ENCODE measurements at places on chromosomes 5 and 9.

DNA sequence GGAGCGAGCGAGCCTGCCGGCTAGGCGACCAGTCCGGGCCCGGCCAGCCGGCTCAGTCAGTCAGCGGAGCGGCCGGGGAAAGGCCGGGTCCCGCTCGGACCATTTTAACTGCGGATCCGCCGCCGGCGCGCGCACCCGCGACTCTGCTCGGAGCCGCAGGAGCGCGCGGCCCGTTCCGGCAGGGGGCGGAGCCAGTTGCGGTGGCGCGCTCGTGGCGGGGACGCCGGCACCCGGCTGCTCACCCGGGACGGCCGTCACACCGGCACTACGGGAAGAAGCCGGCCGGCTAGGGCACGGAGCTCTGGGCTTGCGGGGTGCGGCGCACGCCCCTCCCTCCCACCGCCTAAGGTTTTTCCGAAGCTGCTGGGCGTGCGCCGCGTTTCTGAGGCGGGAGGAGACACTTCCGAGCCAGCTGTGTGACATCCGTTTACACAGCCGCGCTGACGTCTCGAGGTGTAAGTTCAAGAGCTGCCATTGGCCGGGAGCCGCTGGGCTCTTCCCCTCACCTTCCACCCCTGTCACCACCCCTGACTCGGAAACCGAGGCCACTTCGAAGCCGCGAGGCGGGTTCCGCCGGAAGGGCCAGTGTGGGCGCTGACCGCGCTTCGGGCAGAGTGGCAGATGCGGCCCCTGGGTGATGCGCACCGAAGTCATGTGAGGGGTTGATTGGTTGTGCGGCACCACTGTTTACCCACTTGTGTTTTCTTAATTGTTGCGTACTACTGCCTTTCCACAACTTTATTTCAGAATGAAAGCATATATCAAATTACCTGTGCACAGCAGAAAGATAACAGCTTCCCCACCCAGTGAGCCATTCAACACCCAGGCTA, at the start of gene FBXL17:
Gene FBXL17 (minus strand): TSS at position 145 of the 830 bp plus-strand sequence.
- DNase-seq, result peak; percentile 86

GRCh38 chr9:7180247-7180646, 422.5 kb downstream of the KDM4C start:
- no peak for DNase-seq

- DNase-seq, result no peak
These were observed 38.0 kb downstream of the ABITRAM start for GRCh38 chr9:108972186-108972585.

GRCh38 chr9:119304555-119304954, 64.7 kb downstream of the BRINP1 start:
- DNase-seq, result no peak

GRCh38 chr5:39464088-39464487, 39.3 kb upstream of the DAB2 start:
- peak; percentile 57 for DNase-seq

DNA sequence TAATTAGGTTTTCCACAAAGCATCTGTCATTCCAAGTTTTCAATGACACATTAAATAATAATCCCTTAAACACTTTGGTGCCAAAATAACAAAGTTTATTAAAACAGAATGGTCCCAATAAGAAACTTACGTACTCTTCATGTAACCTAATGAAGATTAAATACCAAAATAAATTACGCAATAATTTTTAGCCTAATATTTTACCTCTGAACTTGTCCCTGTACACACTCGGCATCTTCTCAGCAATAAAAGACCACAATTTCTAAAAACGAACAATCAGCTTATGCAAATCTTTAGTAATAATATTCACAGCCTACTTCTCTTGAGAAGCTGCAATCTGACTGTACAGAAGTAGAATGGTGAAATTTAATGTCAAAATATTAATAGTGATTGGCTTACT, 163.6 kb downstream of the ZDHHC21 start:
- DNase-seq, result no peak

- DNase-seq, result no peak
These were observed 129.8 kb upstream of the IL12B start for GRCh38 chr5:159459951-159460538.

DNA sequence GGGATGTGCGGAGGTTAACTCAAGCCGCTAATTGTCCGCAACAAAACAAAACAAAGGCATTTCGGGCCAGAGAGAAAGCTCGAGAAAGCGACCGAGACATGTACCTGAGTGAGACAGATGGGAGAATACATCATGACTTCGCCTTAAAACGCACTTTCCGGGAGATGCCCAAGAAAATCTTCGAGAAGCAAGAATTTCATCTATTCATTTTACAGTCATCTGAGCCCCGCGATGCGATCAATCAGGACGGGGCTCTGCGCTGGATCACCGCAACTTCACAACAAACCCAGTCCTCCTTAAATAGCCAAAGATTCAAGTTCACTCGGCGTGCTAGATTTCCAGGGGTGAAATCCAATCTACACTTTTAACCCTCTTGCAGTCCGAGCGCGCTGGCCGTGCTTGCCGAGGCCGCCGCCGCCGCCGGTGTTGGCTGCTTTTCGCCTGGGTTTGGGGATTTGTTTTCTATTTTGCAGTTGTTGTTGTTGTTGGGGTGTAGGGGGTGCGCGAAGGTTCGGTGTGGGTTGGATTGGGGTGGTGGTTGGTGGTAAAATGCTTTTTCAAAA, 482 bp downstream of the NFIB start:
- DNase-seq, result no peak

GRCh38 chr5:109589986-109590385, 99.7 kb upstream of the MAN2A1 start:
- no peak for DNase-seq

- no peak for DNase-seq
These were observed 216.0 kb downstream of the NR3C1 start for GRCh38 chr5:143187495-143187894.

GRCh38 chr9:137245450-137246421, 4.6 kb downstream of the TUBB4B start:
- DNase-seq, result no peak

- no peak for DNase-seq
These were observed 8.9 kb upstream of the FBP1 start for GRCh38 chr9:94648185-94648584.

DNA sequence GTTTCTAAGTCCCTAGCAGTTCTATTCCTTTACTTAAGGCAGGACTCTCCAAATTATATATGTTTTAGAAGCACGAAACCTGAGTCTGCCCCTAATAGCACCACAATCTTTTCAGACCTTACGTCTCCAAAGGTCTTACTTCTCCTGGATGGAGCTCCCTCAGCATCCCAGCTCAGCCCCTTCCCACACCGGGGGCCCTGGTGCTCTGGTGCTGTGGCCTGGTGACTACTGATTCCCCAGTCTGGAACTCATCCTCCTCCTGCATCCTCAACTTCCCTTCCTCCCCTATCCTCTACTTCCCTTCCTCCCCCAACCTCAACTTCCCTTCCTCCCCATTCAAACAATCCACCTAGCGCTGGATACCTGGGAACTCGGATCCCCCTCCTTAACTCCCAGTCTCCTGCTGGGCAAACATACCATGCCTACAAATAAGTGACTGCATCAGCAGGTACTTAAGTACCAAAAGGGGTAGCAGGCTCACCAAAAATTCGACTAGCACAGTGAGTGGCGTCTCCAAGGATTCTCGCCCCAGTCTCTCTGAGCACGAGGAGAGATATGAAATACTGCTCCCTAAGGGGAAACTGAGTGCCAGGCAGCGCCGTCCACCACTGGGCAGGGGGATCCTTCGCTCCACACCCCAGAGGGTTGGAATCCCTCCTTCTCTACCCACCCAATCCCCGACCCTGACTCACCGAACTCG, 831 bp downstream of the IGFBPL1 start:
- DNase-seq, result no peak

DNA sequence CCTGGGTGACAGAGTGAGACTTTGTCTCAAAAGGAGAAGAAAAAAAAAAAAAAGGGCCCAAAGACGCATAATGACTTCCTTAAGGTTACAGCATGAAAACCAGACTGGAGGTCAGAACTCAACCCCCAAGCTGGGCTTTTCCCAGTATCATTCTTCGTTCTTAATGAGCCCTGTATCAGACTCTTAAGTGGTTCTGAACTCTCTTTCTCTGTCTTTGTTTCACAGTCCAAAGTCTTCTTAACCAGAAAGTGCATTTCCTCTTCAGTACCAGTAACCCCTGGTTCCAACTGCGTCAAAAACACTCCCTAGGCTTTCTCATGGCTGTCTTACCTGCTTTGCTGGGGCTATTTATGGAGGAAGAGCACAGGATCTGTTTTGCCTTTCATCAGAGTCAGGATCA, 38.4 kb upstream of the SHB start:
- DNase-seq, result no peak

DNA sequence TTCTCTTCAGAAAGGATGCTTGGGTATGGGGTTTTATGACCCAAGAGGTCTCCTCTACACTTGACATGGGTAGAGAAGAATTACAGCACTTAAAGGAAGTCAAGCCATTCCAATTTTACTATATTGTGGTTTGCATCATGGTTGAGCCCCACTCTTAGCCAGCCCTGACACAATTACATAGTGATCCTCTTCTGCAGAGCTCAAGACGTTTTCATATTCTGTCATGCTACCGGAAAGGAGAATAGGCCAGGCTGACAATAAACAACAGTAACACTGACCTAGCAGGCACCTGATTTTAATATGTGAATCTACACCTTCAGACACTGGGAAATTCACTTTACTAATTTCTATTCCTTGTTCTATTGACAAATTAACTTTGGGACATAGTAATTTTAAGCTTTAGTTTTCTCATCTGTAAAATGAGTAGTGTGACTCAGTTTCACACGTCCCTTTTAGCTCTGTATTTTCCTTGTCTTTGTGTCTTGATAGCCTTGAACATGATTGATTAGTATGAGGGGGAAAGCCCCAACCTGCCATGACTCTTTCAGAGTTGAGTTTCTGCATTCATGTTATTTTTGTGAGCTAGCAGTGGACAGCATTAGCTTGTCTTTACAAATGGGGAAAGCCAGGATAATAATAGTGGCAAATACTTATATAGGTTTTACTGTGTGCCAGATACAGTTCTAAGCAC, 83.8 kb downstream of the SV2C start:
- no peak for DNase-seq

DNA sequence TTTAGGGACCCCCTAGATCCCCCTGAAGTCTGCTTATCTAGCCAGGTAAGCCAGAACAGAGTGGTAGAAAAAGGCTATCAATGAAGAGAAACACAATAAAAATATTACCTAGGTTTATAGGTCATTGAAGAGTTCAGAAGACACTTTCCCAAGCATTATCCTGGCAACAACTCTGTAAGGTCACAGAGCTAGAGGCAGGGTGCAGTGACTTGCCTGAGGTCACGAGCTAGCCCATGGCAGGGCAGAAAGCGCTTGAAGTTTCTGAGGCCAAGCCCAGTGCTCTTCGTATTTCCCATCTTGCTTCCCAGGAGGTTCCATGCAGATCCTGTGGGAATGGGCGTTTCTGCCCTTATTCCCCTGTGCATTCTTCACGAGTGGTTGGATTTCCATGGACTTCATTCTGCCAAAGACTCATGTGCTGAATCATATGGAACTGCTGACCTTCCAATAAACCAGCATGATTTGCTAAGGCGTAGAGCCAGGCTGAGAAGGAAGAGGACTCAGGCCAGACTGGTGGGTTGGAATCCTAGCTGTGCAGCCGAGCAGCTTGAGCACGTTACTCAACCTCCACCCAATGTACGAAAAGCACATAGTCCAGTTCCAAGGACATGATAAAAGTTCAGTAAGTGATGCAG, 22.1 kb downstream of the TRMO start:
- DNase-seq, result no peak

DNA sequence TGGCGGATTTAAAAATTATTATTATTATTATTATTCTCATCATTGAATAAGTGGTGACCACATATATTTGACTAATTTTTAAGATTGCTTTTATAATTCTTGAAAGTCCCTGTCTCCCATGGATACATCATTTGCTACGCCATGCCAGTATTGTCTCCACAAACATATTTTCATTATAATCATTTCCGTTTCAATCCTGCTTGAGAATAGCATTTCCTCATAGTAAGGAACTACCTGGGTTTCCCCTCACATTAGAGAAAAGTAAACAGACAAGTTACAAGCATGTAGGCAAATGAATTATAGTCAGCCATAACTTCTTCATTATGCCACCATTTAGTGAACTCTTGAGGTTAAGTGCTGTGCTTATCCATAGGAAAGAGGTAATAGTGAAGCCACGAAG, 276.6 kb downstream of the NFIB start:
- DNase-seq, result no peak

DNA sequence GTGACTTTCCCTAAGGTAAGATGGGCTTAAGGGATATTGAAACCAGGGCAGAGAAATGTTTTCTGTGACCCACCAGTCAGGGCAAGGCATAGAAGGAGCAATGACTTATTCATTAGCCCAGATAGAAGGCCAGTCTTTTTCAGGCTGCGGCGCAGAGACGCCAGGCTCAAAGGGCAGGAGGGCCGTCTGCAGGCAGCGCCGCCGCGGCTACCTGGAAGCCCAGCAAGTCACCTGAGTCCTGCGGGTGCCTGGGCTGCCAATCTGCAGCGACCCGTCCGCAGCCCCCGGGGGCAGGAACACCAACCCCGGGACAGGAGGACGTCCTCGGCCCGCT, 322 bp upstream of the SH3GL2 start:
- no peak for DNase-seq

GRCh38 chr9:126514037-126514821, 99.5 kb upstream of the LMX1B start:
- peak; percentile 85 for DNase-seq

- no peak for DNase-seq
These were observed 5.7 kb downstream of the LCN1 start for GRCh38 chr9:135526730-135527571.

DNA sequence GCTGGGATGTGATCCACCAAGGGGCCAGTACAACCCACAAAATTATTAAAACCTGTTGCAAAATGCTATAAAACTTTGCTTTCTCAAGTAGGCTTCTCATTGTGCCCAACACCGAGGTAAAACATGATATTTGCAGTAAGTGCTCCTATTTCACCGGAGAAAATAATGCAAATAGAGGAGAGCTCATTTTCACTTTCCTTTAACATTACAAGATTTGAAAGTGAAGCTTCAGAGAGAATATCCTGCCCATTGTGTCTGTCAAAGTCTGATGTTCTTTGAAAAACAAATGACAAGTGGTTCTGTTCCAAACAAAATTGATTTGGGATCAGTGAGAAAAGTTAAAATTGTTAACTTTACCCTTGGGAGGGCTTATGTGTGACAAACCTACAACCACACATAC, 287.1 kb downstream of the KCNN2 start:
- DNase-seq, result no peak

DNA sequence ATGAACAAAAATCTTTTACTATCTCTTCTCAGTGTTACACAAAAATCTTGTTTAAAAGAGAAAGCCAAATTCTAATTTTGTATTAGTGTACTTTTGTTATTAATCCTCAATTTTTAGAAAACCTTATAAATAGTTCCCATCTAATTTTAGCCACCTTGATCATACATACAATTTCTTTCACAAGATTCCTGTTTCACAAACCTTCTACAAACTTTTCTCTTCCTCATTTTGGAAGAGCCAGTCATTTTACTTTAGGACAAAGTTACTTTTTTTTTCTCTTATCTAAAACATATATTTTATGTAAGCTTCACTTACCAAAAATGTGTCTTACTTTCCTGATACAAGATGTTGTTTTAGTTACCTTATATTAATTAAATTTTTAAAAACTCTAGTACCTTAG, 161.3 kb downstream of the YIPF5 start:
- DNase-seq, result no peak

All from AG08395 (cell line).